ENCODE measurements at places on chromosomes 4 and X.

DNA sequence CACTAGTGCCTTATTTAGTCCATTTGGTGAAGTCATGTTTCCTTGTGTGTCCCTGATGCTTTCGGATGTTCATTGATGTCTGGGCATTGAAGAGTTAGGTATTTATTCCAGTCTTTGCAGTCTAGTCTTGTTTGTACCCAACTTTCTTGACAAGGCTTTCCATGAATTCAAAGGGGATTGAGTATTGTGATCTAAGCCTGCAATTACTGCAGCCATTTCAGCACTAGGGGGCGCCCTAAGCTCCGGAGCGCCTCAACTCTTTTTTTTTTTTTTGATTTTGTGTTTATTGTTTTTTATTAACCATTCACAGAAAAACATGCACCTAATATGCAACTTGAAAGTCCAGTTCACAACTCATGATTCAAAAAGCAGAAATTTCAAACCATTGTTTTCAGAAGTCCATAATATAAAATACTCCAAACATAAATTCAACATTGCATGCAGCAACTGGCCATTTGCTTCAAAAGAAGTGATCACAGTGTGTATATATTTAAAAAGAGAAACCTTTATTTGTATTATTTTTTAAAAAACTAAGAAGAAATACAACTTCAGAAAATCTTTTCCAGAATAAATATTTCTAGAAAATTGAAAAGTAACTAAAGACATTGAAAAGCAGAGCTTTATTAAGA, 59.2 kb downstream of the PTPN13 start:
- DNase-seq: no peak

GRCh38 chr4:113524096-113524495, 237.4 kb downstream of the CAMK2D start:
- DNase-seq: no peak

GRCh38 chrX:39258331-39258730, 457.1 kb downstream of the MID1IP1 start:
- DNase-seq: no peak

DNA sequence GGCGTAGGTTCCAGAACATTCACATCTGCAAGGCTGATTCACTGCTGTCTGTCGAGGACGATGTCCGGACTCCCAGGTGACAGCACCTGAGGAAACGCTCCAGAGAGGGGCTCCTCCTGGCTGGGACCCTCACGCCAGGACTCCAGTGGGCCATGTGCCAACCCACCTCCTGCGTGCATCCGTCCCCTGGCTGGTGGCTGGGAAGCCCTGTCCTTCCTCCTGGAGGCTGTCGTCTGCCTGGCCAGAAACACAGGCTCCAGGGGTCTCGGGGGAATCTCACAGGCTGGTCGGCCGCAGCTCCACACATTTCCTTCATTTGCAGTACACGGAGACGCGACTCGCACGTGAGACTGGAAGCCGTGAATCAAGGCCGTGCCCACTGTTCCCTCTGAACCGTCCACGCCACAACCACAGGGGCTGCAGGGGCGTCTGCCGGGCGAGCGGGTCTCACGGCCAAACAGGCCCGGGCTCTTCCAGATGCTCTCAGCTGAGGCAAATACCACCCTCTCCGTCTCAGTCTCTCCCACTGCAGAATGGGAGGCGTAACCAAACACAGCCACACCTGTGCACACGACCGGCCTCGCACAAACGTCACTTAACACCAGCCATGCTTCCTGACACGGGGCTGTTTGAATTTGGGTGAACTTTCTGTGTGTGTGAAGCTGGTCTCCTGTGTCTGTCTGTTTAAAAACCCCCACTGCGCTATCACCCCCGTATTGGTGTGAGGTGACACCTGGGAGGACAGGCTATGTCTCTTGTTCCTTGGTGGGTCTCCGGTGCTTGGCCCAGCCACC, 38.7 kb upstream of the MXD4 start:
- DNase-seq: no peak

DNA sequence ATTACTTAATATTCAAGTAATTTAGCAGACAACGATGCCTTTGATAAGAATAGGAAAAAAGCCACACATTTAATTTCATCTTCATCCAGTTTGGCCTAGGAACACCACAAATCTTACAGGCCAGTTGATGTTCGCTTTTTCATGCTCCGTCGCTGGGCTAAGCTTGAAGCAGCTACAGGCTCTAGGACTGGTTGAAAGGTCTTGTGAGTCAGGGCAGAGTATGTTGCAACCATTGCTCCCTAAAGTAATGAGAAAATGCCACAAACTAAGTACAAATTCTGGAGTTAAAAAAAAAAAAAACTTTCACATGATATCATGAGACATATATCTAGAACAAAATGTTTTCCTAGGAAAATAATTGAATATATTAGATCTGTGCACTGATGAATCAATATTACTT, 123.8 kb downstream of the RPS6KA6 start:
- DNase-seq: no peak

GRCh38 chr4:108417923-108418322, 202.5 kb upstream of the RPL34 start:
- DNase-seq: no peak

DNA sequence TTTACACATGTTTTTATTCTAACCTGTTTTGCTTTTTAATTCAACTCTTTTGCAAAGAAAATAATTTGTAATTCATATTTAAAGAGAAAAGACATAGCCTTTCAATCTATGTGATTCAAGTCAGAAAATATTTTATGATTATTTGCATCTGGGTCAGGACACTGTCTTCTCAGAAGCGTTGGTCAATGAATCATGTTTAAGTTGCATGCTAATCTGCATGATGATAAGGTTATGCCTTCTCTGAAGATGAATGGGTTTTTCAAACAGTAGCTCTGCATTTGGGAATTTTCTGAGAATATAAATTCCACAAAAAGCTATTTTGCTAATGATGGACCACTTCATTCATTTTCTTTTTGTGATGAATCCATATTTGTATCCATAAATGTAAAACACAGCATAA, 282.5 kb downstream of the TMA16 start:
- DNase-seq: no peak

GRCh38 chr4:162935214-162935613, 231.5 kb downstream of the NAF1 start:
- no peak for DNase-seq

DNA sequence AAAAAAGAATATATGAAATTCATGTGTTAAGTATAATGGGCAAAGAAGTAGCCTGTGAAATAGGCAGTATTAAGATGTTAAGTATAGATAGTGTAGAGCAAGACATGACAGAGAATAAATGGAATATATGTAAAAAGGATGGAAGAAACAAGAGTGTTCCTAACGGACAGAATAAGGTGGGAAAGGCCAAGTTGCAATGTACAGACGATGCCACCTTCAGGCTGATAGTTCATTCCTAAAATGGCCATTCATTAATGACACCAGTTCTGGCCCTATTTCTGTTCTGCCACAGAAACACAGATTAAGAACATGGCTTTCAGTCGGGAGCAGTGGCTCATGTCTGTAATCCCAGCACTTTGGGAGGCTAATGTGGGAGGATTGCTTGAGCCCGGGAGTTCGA, 4.4 kb upstream of the FAM184B start:
- DNase-seq: no peak

DNA sequence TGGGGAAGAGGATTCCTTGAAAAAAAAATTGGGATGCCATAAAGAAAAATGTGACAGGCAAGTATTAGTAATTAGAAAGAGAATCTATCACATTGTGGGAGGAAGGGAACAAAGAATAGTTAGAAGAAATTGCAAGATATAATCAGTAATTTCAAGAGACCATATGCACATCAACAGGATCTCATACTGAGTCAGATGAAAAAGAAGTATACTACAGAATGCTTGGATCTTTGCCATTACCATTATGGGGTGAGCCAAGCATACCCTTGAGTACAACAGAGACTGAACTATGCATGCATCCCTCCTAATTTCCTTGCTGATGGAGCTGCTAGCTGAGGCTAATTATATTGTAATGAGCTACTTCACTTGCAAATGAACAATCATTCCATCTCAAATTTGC, 287.6 kb downstream of the PAPSS1 start:
- no peak for DNase-seq

GRCh38 chr4:71772592-71772991, 11.3 kb downstream of the GC start:
- no peak for DNase-seq

- DNase-seq: no peak
These were observed 28.7 kb upstream of the MAP3K15 start for GRCh38 chrX:19543951-19544381.

DNA sequence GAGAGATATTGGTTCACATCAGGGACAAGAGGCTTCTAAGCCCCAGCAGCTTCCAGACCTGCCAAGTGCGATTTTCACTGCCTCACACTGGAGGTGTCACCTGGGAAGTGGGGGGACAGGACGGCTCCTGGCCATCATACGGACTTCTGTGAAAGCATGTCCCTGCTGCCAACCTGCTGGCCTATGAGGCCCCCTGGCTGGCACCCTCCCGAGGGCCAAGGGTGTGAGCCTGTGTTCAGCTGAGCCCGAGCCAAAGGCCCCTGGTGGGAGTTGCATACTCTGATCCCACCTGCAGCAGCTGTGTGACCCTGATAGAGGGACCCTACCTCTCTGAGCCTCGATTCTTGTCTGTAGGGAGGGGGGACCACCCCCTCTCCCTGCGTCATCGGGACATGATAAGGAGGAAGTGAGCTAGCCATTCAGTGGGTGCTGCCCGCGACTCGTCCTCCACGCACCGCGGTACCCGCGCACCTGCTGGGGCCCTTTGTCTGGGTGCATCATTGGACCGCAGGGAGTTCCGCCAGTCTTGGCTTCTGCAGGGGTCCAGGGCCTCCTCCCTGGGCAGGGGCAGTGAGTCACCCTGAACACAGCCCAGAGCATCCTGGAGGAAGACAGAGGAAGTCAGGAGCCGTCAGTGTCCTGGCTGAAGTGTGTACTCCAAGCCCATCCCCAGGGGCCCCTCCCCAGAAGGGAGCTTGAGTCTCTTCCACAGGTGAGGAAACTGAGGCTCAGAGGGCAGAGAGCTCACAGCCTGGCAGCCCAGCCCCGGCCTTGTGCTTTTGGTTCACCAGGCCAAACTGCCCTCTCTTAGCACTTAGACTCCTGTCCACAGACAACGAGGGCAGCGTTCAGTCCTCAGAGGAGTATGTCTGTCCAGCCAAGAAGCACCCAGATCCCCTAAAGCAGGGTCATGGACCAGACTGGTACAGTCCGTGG, 24.1 kb downstream of the C4orf50 start:
- DNase-seq: no peak

GRCh38 chr4:158139086-158139485, 33.7 kb downstream of the GASK1B start:
- no peak for DNase-seq
